ENCODE measurements at places on chromosomes 5 and 9.

GRCh38 chr5:107284822-107285525 is 385.8 kb downstream of the EFNA5 start:
- no peak for DNase-seq

DNA sequence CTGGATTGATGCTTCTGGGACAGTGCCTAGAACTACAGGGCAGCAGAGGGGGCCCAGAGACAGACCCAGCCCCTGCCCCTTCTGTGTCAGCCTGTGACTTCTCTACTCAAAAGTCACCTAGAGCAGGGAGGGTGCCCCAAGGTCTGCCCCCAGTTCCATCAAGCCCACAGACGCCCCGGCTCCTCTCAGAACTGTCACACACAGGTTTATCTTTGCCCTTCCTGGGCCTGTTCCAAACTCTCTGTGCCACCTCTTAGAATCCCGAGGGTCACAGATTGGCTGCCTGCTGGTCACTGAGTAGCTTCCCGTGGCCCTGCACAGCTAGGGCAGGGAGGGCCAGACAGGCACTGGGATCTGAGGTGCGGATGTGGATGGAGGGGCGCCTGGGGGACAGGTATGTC is 1.7 kb downstream of the RGS14 start:
- DNase-seq = no peak

GRCh38 chr5:32059761-32060530 is 114.2 kb downstream of the GOLPH3 start:
- DNase-seq = no peak

GRCh38 chr9:4879115-4879558 is 86.4 kb downstream of the RCL1 start:
- no peak for DNase-seq

DNA sequence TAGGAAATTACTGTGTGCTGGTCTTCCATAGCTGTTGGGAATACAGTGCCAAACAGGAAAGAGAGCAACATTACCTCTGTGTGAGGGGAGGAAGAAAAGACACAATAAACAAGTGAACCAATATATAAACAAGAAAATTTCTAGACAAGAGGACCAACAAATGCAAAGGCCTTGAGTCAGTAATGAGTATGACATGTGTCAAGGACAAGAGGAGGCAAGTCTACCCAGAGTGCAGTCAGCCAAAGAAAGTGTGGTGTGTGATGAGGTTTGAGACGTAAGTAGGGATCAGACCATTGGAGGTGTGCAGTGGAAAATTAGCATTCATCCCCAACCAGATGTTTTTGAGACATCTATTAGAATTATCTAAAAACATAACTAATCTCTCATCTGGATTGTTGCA is 69.5 kb upstream of the CDH6 start:
- DNase-seq = no peak

DNA sequence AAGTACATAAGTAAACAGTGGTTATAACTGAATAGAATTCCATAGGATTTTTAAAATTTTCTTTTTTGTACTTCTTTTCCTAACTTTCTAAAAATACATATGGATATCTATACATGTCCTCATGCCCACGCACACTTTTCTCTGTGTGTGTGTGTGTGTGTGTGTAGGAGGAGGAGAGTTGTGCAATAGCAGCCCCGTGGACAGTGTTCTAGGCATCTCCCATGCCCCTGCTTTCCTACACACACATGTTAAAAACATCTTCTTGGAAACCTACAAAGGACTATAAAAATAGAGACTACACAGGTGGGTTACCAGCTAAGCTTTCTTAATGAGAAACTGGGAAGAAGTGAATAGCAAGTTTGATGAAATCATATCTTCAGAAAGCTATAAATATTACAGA is 19.8 kb upstream of the HEXB start:
- no peak for DNase-seq

GRCh38 chr9:83477571-83477970 is 60.6 kb downstream of the FRMD3 start:
- no peak for DNase-seq

- DNase-seq = no peak
Observed at GRCh38 chr9:106861640-106862109, 1.3 kb upstream of the ZNF462 start.

DNA sequence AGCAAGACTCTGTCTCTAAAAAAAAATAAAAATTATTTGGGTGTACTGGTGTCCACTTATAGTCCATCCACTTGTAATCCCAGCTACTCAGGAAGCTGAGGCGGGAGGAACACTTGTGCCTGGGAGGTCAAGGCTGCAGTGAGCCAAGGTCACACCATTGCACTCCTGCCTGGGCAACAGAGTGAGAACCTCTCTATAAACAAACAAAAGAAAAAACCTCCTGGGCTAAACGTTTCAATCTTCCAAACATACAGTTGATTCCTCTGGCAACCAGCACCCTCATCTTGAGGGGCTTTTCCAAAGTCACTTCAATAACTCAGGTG is 13.9 kb upstream of the CDK5RAP2 start:
- no peak for DNase-seq

GRCh38 chr5:35939639-35940038 is 1.2 kb upstream of the CAPSL start:
- no peak for DNase-seq

DNA sequence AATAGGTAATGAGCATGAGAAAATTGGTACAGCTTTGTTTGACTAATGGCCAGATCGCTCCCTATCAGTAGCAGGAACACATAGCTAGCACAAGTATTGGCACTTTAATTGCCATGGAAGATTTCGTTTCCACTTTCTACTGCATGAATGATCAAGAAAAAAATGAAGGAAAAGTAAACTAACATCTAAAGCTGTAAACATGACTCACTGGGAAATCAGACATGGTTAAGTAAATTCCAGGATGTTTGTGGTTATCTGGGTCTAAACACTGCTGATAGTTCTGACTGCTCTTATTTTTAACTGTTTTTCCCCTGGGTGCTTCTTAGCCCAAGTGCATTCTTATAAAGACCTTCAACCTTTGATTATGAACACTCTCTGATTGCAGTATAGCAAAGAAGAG is 388.9 kb downstream of the NR2F1-AS1 start:
- DNase-seq = no peak

- no peak for DNase-seq
Observed at GRCh38 chr9:133855802-133856521, 117.8 kb upstream of the SARDH start.

- DNase-seq = no peak
Observed at GRCh38 chr9:128250839-128251731, 24.7 kb downstream of the GOLGA2 start.

GRCh38 chr9:110143485-110143884 is 64.5 kb downstream of the C9orf152 start:
- DNase-seq = no peak

GRCh38 chr9:124870723-124871122 is 8.8 kb downstream of the ARPC5L start:
- no peak for DNase-seq

DNA sequence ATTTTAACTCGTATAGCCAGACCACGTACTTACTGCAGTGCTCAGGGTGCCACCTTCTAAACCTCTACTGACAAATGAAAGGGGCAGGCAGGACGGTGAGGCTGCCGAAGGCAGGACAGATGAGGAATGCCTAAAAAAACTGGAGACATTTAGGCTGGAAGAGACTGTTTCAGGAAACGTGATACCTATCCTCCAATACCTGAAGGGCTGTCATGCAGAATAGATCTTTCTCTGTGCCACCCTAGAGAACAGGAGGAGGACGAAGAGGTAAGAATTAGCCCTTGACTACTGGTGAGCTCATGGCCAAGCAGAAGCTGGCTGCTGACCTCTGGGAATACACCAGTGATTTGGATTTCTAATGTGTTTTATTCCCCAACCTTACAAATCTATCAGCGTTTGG is 139.4 kb downstream of the EFNA5 start:
- no peak for DNase-seq

- DNase-seq = no peak
Observed at GRCh38 chr9:17436854-17437253, 142.0 kb upstream of the SH3GL2 start.

GRCh38 chr5:116912221-116912620 is 337.6 kb upstream of the SEMA6A start:
- DNase-seq = no peak

DNA sequence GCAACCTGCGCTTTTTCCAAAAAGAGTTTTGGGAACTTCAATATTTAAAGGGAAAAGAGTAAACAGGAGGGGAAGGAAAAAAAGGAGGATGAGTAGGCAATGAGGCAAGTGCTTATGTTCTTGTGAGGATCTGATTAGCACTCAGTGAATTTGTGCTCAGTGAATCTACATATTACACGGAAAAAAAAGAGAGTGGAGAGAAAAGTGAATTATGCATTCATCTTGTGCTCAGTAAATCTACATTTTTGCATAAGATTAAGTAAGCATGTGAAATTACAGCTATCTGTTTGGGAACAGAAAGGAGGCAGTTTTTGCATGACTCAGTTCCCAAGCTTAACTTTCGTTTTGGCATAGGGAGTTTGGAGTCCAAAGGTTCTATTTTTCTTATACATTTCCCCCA is 170.1 kb downstream of the CDH10 start:
- DNase-seq = no peak

DNA sequence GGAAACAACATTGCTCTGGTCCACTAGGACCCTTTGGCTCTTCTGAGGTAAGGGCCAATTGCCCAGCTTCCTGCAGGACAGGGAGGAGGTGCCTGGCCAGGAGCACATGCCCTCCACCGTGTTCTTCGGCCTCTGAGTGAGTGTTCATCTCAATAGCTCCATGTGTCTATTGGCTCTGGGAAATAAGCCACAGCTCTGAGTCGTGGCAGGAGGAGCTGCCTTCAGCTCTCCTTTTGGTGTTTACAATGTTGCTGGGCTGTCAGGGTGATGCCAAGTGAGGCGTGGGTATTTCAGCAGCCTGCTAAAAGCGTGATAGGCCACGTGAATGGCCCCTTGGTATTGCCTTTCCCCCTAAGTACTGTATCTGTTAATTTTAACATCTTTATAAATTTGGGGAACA is 26.6 kb downstream of the GADD45G start:
- no peak for DNase-seq

GRCh38 chr5:167633931-167634341 is 657.5 kb upstream of the WWC1 start:
- no peak for DNase-seq

- DNase-seq = no peak
Observed at GRCh38 chr9:14741369-14741768, 18.8 kb upstream of the CER1 start.

- no peak for DNase-seq
Observed at GRCh38 chr9:13513286-13513685, 233.8 kb upstream of the MPDZ start.

DNA sequence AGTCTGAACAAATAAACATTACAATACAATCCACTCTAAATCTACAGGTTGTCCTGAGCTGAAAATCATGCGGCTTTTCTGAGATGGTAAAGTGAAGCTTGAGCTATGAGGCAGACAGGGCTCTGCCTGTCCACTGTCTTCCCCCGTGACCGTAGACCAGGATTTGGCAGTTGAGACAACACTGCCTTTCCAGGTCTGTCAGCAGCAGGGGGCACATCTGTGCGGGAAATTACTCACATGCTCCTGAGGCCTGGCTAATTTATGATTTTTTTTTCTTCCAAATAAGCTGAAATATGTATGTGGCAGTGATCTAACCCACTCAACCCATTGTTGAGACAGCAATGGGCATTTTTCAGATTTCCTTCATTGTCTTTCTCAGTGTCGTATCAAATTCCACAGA is 307.9 kb downstream of the FBXL7 start:
- peak; percentile 20 for DNase-seq

DNA sequence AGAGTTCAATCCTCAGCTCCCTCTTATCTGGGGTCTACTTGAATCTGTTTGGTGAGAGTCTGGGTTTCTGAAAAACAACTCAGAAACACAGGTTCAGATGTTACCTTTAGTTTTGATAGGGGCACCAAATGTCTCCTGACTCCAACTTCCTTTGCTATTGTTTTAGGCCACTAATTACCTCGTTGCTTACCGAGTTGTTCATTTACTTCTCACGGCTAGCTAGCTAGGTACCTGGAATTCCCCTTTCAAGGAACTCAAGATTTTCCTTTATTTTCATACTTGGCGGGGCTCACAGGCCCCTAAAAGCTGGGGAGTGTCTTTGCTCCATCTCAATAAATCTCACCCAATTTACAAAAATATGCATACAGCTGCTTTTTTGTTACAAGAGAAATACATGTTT is 111.4 kb downstream of the SLC28A3 start:
- DNase-seq = no peak

DNA sequence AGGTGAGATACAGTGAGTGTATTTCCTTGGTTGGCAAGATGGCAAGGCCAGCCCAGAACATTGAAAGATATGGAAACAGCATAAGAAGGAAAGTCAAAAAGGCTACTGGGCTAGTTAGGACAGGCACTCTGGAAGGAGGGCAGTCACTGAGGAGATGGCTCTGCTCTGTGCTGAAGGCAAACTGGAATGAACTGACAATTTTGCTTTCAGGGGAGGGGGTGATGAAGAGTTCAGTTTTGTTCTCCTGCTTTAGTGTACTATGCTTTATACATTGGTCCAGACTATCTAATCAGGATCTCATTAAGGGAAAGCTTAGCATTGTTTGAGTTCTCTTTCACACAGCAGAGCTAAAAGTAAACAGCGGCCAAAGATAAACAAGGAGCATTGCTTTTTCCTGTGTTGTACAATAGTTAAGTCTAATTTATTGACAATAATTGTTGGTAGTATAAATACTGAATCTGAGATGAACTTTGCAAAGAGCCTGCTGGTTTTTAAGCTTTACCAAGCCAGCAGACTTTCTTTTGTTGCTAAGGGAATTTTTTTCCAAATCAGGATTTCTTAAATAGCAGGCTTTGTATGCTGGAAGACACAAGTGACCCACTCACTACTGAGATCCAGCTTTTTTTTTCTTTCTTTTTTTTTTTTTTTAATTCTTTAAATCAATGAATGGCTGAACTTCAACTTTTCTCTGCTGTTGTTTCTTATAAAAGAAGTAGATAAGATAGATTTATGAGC is 355.5 kb downstream of the ARRDC3 start:
- no peak for DNase-seq

- DNase-seq = no peak
Observed at GRCh38 chr5:89697581-89697980, 712.0 kb downstream of the CETN3 start.

DNA sequence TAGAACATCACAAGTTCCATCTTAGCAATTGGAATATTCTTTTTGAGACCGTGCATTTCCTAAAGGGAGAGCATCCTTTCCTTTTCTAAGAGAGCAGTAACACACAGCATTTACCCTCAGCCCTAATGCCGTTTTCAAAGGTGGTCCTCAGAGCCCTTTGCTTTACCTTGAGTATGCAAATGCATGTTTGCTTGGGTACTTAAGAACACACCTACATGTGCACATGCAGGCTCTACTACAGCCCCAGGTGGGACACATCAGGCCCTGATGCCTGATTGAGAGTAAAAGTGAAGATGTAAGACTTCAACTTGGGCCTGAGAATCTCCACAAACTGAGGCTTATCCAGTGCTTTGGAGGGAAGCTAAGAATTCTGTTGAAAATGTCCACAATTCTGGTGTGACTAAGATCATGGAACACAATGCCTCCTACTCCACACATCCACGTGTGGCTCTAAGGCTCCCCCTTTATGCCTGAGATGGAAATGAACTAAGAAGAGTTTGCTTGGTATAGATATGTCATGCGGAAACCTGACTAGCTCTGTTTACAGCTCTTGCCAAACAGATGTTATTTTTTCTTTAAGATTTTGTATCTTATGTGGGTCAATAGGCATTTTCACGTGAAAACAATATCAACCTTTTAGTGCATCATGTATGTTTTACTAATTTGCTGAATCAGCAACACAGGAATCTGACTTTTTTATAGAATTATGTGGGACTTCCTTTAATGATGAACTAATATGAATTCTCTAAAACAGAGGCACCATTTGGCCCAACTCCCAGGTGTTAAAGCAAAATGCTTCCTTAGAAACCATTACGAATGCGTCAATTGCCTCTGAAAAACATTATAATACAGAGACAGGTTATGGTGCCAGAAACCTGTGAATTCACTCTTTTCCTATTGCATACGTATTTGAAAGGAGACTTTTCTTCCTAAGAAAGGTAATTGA is 48.9 kb upstream of the SLC2A8 start:
- DNase-seq = no peak

Data from DMS 273 treated with DMSO at 0.1 percent for 48 hours (cell line).